ENCODE measurements at places on chromosomes 4 and X.

GRCh38 chr4:165464813-165465381 lies 86.1 kb downstream of the CPE start:
- DNase-seq: no peak

DNA sequence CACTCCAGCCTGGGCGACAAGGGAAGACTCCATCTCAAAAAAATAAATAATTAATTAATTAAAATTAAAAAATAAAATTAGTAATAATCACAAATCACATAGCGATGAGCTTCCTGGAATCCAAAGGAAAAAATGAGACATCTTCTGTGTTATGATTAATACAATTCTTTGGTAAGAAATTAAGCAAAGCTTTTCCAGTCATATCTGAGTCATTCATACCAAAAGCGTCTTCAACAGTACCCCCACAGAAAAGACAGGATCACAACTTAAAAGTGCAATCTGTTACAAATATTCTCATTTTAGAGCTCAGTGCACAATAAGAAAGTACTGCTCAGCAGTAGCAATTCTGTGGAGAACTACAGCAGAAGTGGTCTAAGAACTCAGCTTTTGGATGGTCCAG lies 168.5 kb upstream of the MXRA5 start:
- DNase-seq: no peak

DNA sequence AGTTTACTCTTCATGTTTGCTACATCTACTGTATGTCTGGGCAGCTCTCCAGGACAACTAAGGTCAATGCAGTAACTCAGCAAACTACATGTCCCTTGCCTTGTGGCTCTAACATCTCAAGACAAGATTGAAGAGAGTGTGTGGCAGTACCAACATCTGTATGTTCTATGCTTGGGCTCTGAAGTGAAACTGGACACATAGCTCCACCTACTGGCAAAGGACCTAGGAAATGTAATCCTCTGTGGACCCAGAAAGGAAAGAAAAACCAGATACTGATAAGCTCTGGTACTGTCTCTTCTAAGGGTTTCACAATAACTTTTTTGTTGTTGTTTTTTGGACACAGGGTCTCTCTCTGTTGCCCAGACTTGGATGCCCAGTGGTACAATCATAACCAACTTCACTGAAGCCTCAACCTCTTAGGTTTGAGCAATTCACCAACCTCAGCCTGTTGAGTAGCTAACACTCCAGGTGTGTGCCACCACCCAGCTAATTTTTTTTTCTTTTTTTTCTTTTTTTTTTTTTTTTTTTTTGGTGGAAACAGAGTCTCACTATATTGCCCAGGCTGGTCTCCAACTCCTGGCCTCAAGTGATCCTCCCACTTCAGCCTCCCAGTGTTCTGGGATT lies 64.1 kb downstream of the QDPR start:
- peak; percentile 9 for DNase-seq

- no peak for DNase-seq
These were observed 92.5 kb downstream of the PRSS12 start for GRCh38 chr4:118260309-118260708.

GRCh38 chr4:33537527-33537926 lies 2706.8 kb downstream of the ARAP2 start:
- DNase-seq: no peak

- DNase-seq: no peak
These were observed 220.1 kb upstream of the STK26 start for GRCh38 chrX:131802836-131803626.

GRCh38 chrX:118181030-118181429 lies 64.4 kb upstream of the KLHL13 start:
- DNase-seq: no peak

- no peak for DNase-seq
These were observed 15.2 kb downstream of the ADGRG2 start for GRCh38 chrX:19107035-19107434.

- DNase-seq: no peak
These were observed 17.4 kb upstream of the USP46 start for GRCh38 chr4:52676536-52676935.

DNA sequence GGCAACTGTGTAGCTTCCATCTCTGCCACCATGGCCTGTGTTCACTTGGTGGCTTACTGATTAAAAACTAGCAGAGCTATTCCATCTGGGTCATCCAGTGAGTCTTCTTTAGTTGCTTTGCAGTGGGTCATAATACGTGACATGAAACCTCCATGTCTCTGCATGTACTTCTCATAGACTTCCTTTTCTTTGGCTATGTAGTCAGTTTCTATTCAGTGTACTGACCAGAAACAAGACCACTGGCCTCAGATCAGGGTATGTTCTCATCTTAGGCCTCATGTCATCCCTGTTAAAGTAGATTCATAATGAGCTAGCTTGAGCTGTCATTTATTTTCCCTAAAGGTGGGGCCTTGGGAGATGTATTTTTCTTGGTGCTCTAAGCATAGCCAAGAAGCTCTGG lies 195.2 kb downstream of the CCNG2 start:
- DNase-seq: no peak

DNA sequence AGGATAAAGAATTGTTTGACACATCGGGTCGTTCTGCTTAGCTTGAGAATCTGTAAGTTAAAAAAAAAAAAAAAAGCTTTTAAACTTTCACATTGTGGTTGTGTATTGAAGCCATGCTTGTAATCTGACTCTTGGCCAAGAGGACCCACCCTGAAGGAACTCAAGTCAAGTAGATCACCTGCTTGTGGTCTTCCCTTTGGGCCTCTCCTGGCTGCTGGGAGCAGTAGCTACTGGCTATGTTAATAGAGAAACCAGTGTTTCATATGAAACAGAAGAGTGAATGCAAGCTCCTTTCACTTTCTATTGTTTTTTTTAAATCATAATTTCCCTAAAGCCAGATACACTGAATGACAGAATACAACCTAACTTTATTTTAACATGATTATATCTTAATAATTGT lies 402.4 kb upstream of the NDST4 start:
- DNase-seq: no peak

- no peak for DNase-seq
These were observed 50.9 kb upstream of the FAM241A start for GRCh38 chr4:112094330-112094729.

DNA sequence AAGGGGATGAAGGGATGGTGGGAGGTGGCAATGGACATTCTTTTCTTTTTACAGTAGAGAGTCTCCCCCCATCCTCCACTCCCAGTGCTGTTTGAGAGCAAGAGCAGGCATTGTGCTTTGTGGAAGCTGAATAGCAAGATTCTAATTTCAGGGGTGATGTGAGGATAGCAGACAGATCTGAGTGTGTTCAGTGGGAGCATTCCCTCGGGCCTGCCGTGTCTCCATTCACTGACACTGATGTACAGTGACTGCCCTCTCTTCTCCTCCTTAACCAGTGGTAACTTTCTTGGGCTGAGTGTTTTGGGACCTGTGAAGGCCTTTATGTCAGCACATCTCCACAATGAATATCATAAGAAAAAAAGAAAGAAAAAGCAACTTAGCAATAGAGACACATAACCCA lies 396.6 kb upstream of the RPS6KA3 start:
- no peak for DNase-seq

DNA sequence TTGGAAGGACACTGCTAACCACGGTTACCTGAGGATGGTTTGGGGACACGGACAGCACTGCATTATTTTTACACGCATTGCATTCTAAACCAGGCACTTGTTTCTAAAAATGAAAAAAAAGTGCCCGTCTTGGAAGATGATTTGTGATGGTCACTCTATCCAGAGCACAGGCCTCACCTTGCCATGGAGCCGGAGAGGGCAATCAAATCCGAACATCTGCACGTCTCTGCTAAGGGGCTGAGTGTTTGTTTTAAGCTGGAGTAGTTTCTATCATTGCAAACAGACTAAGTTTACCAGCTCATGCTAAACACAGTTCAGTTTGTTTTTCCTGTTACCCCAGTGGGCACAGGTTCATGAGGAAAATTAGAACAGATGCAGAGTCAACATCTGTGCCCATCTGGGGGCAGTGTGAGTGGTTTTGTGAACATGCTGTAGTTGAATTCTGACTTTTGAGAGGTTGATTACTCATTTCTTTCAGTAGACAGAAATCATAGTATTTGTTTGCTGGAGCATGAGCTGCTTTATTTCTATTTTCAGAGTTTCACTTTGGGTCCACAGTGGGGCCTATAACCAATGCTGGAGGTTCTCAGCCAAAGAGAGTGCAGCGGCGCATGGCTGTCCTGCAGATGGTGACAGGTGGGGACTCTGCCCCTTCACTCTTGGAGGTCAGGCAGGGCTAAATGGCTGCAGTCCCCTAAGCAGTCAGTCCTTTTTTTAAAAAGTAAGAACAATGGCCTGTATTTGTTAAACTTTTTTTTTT lies 65.4 kb upstream of the ENPP6 start:
- no peak for DNase-seq

- no peak for DNase-seq
These were observed 147.8 kb upstream of the BCOR start for GRCh38 chrX:40245488-40246071.

- no peak for DNase-seq
These were observed 27.3 kb downstream of the ZNF330 start for GRCh38 chr4:141248029-141248428.

GRCh38 chr4:163221467-163221866 lies 54.8 kb upstream of the NAF1 start:
- DNase-seq: no peak

- DNase-seq: no peak
These were observed 82.6 kb upstream of the TMEM164 start for GRCh38 chrX:109920325-109920724.

DNA sequence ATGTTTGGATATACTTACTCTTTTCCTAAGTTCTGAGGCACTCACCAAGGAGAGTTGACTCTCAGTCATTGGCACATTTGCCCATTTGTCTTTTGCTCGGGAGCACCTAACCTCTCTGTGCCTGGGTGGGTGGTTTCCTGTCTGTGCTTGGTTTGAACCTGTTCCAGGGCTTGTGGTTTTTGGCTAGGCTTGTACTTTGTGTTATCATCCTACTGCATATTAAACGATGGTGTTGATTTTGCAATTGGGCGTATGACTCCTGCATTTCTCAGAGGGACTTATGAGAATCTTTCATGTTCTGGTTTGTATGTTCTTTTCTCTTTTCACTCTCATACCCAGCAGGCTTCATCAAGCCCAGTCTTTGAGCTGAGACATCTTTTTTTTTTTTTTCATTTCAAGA lies 161.7 kb downstream of the BTC start:
- DNase-seq: no peak

DNA sequence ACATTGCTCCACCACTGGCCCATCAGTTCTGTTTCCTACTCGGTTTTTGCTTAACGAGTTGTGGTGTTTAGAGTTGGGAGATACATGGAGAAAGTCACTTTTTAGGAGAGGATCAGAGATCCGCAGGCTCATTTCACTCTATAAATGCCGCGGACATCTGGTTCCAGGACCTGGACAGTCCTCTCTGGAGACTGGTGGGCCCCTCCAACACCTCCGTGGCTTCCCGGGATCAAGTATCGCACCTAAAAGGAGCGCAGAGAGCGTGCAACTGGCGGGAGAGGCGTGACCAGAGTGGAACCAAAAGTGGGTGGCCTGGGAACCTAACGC lies 9.9 kb upstream of the CLTRN start:
- no peak for DNase-seq

GRCh38 chrX:105120463-105120862 lies 100.0 kb downstream of the TEX13A start:
- DNase-seq: no peak

DNA sequence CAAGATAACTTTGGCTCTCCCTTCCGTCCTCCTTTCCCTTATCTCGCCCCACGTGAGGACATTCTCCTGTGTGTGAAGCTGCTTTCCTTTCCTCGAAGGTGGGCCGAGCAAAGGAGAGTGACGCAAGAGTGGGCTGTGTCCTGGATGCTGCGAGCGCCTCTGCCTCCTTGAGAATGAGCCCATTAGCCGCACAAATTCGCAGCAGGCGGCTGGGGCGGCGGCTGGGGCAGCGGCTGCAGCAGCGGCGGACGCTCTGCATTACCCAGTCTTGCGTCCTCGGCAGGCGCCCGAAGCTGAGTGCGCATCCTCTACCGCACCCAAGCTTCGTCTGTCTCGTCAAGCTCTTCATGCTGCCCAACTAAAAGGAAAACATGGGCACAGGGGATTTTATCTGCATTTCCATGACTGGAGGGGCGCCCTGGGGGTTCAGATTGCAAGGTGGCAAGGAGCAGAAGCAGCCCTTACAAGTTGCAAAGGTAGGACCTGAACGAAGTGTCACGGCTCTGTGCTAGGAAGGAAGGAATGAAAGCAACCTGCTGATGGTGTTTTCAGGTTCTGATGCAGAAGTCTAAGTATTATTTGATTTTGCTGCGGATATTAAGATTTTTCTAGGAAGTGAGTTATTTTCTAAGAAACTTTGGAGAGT lies at the start of gene SYNPO2:
SYNPO2 (plus strand) TSS at position 189 of the 646 bp plus-strand sequence; CDS start at position 372, 183 bp downstream.
- DNase-seq: no peak

- DNase-seq: no peak
These were observed 5.1 kb downstream of the TIMP1 start for GRCh38 chrX:47587091-47587891.

GRCh38 chr4:116413222-116413621 lies 672.2 kb downstream of the TRAM1L1 start:
- DNase-seq: no peak

GRCh38 chr4:89212666-89213381 lies 94.8 kb downstream of the GPRIN3 start:
- DNase-seq: no peak

DNA sequence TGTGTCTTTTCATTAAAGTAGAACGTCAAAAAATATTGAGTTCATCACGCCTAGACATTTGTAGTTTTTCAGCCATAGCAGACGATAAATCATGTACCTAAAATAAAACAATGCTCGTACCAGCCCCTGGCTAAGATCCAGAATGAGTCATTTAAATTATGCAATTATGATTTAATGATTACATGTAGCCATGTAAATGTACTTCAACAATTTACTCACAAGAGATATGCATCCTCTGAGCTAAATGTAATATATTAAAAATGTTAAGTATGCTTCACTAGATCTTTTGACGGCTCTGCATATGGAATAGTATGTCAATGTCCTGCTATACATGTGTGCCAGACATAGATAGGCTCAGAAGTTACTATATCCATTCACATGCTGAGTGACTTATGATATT lies 1077.8 kb downstream of the ARAP2 start:
- no peak for DNase-seq

- DNase-seq: peak; percentile 31
These were observed 1.2 kb upstream of the MORF4L2 start for GRCh38 chrX:103687696-103688201.

DNA sequence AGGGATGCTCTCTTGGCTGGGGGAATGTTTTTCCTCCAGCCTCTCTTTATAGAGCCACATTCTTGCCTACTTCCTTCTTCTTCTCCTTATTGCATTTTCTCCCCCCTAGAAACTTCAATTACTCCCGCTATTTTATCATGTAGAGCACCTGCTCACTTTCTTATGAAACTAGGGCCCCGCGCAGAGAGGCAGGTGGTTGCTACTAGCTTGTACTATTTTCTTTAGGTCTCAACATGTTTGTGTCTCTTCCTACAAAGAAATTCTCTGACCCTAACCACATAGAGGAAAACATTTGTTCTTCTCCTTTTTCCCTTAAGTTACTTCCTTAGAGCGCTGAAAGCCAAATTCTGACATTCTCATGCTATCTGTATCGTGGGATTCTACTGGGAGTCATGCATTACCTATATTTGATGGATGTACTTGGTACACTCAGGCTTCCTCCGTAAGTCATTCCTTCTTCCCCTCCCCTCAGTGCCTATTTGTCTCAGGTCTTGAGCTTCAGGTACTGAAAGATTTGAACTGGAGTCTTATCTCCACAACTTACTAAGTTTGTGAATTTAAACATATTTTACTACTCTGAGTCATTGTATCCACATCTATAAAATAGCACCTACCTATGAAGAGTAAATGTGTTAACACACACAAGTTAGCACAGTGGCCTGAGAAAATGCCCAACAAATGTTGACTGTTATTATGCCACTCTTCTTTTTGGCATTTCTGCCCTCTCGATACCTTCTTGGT lies 159.1 kb upstream of the LEF1 start:
- no peak for DNase-seq
